A549 (cell line): ENCODE measurements at places on chromosomes 4 and X. TPM values are rescaled to one million over a fixed set of nuclear protein-coding genes. Genes with fewer than 3 reads are reported as not detected.
A peak's percentile ranks its signal among the peaks of the same experiment; 100 is the strongest.

The PRR32 gene
- polyA plus RNA-seq: not detected in 3 replicates

- DNase-seq: no peak
Measured at GRCh38 chr4:5338531-5338930, 287.3 kb downstream of the STK32B start.

DNA sequence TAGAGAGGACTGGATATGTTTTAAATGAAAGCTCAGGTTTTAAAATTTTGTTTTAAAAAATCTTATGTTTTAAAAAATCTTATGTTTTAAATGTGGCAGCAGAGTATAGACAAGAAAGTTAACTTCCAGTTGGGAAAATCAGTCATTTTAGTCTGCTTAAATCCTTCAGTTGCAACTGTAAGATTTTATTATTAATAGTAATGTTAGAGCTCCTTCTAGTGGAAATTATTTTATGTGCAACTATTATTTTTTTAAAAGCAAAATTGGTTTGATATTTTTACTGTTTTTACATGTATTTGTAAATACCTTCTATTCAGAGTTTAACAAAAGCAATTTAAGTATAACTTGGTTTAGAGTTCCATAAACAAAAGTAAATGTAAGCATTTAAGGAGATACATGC is 8.5 kb upstream of the NUDT6 start:
- DNase-seq: no peak

The MAGEB1 gene
- not detected in 3 replicates for polyA plus RNA-seq

GRCh38 chrX:13647709-13648212 is 5.2 kb upstream of the TCEANC start:
- peak; percentile 16 for DNase-seq

- no peak for DNase-seq
Measured at GRCh38 chr4:140247237-140247636, 93.3 kb upstream of the MAML3 start.

The APOOL gene
- polyA plus RNA-seq: 10.3 to 11.6 TPM (median 10.3 TPM) in 3 replicates

DNA sequence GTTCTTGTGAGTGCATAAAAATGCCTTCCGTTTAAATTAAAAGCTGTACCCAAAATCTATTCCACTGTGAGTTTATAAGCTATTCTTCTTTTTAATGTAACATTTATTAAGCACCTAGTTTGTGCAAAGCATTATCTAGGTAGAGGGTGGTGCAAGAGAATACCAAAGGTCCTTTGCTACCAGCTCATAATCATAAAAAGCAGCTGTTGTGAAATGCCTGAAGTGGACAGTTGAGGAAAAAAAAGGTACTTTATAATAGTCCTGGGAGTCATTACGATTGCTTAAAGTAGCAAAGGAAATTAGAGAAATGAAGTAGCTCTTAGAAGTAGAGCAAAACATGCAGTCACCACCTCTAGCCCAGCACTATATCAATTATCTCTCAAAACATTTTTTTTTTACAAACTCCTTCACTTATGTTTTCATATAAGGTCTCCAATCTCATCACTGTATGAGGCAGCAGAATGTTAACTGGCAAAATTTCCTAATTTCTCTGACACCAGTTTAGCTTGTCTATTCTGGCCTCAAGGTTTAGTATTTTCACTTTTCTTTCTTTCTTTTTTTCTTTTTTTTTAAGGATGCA is 2.1 kb downstream of the MBNL3 start:
- no peak for DNase-seq

The SLC10A4 gene
- 4.3 to 5.6 TPM (median 5.0 TPM) in 3 replicates for polyA plus RNA-seq
